ENCODE measurements at places on chromosomes 13 and 19.
A peak's percentile ranks its signal among the peaks of the same experiment; 100 is the strongest.

DNA sequence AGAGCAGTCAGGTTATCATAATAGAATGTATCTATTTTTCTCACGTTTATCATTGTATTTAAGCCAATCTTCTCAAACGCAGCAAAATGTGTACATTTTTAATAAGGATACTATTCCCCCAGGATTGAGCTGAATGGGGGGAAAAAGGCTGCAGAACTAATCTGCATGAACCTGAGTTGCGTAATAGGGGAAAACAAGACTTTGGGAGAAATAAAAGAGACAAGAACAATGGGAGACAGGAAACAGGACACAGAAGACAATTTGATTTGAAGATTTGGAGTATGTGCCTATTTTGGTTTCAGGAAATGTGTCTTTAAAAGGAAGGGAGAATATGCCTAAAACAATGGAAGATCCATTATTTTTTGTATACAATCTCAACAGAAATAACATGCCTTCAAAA, 844.5 kb downstream of the DIAPH3 start:
- no peak for DNase-seq

DNA sequence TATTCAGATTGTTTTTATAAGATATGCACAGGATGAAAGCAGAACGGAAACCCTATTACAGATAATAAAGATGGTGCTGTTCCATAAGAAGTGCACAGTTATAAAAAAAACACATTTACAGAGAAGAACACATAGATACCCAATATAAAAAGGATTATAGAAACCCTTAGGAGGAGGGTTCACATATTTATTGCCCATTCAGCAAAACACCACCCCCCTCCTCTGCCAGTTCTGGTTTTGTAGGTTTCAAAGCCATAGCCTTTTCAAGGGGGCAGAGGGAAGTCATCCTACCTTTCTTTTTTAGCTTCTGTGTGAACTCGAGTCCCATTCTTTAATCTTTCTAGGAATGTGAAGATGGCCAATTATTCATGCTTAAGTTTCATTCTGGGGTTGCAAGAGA, 511.2 kb downstream of the GPC5 start:
- no peak for DNase-seq

GRCh38 chr19:18789883-18790565, 1.1 kb downstream of the COMP start:
- DNase-seq, result peak; percentile 12

- DNase-seq, result no peak
Observed at GRCh38 chr13:66952507-66952906, 277.6 kb downstream of the PCDH9 start.

DNA sequence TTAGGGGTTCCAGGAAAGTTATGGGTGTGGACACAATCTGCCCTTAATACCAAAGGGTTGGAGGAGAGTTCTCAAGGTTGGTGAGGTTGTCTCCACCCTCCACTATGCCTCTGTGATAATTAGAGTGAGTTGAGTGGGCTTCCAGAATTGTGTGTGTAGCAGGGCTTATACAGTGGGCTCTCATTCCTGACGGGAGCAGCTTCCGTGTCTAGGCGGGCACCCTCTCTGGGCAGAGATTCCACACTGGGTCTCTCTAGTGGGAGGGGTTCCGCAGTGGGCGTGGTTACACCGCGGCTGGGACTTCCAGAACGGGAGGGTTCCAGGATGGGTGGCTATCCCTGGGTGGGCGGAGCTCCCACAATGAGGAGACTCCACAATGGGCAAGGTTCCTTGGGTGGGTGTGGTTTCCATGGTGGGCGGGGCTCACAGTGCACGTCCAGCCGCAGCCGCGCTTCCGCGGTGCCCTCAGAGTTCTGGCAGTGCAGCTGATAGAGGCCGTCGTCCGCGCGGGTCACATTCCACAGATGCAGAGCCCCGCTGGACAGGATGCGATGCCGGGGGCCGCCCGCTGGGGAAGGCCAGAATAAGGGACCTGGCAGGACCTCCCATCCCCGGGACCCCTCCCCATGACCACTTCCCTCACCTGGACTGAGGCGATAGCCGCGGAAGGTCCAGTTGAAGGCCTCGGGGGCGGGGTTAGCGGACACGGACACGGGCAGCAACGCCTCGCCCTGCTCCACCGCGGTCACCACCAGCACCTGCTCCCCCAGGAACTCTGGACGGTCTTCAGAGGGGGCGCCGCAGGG, 8.4 kb downstream of the NPHS1 start:
- no peak for DNase-seq

DNA sequence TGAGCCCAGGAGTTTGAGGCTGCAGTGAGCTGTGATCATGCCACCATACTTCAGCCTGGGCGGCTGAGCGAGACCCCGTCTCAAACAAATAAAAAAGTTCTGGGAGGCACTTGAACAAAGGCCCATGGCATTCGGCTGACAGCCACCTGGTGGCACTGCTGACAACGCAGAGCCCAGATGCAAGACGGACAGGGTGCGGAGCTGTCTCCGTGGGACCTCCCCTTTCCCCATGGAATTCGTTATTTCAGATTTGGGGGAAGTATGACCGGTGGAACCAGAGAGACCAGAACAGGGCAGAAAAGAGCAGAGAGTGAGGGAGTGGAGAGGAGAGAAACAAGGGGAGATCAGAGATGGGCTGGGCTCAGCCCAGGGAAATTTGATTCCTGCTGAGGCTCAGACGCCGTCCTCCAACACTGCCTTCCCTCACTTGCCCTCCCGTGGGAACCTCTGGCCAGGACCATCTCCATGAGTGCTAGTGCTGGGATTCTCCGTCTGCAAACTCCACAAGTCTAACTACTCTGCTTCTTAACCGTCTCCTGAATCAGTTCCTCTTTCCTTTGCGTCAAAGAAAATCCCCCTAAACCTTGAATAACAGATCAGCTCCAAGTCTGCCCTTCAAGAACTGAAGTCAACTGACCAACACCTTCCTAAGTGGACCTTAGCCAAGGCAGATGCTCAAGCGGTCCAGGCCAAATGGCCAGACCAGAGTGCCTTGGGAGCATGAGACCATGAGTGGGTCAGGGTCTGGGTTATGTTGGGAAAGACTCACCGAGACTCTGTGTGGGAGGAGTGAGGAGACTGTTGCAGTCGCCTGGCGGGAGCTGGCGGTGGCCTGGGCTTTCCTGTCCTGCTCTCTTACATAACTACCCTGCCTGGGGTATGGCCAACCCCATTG, 11.9 kb upstream of the ATF5 start:
- DNase-seq, result no peak

- no peak for DNase-seq
Observed at GRCh38 chr13:73505376-73505890, 446.6 kb downstream of the KLF5 start.

Measured in DMS79 (cell line).